ENCODE measurements at places on chromosomes 12 and 14.
A peak's percentile ranks its signal among the peaks of the same experiment; 100 is the strongest.

- no peak for DNase-seq
These were observed 78.2 kb downstream of the EPS8 start for GRCh38 chr12:15710860-15711510.

DNA sequence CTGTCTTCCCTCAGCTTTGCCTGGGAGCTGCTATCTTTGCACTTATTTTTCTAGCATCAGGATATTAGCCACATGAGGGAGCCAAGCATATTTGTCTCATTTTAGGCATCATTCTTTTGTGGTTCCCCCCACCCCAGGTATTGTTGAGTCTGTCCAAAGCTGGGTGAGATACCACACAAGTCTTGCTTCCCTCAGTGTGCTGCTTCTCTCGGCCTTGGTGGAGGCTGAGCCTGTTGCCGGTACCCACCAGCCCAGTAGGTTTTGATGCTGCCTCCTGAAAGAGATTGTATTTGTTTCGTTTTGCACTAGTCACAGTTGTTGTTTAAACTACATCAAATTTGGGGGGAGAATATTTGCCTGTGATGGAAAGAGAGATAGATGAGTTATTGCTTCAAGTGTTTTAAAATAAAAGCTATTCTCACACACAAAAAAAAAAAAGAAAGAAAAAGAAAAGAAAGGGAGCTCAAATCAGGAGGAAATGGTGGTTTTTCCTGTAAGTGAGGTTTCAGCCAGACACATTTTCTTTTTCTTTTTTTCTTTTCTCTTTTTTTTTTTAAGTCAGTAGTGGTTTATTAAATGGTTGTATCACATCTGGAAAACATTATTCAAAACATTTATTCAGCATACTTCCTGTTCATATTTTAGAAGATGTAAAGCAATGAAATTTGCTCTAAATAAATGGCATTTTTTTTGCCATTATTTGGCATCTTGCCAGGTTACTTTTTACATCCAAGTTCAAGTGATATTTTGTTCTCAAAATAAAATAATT, 58.5 kb downstream of the SLC4A8 start:
- DNase-seq: no peak

GRCh38 chr12:105600911-105601545, 270.5 kb downstream of the C12orf75 start:
- DNase-seq: no peak

DNA sequence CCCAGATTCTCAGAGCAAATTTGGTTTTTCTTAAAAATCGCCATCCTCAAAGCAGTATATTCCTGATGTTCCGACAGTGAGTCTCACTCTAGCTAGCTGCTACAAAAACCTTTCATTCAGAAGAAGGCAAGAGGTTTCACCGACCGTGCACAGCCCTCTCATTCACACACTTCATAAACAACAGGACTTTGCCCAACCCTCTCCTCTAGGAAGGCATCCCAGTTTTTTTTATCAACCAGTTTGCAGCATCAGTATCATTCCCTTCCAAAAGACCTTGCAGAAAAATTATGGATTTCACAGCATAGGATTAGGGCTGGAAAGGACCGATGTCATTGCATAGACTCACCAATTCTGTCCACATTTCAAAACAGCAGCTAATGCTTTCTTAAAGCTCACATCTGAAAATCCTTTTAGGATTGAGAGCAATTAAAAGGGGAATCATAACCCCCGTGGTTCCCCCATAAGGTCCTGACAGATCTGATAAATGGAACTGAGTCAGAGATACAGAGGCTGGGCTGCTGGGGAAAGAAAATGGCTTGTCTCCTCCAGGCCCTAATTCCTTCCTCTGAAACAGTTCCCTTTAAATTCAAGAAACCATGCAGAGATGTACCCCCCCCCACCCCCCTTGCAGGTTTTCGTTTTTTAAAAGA, 597 bp downstream of the SVOP start:
- no peak for DNase-seq

GRCh38 chr14:44803239-44803905, 158.4 kb downstream of the KLHL28 start:
- no peak for DNase-seq

DNA sequence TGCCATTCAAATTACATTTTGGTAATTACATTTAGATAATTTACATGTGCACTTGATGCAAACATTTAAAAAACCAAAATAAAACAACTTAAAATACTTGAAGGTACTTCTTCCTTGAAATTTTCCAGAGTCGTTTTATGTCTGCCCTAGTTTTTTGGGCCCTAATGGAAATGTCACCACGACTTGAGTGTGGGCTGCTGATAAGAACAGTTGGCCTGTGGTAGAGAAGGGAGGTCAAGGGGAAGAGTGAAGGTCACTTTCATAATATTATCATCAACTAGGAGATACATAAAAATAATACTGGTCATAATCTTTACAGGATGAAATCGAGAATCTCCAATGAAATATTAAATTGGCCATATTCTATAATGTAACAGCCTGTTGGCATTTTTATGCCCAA, 23.1 kb downstream of the ZDHHC17 start:
- DNase-seq: no peak

GRCh38 chr14:95530473-95531276, 4.2 kb upstream of the GLRX5 start:
- DNase-seq: no peak

DNA sequence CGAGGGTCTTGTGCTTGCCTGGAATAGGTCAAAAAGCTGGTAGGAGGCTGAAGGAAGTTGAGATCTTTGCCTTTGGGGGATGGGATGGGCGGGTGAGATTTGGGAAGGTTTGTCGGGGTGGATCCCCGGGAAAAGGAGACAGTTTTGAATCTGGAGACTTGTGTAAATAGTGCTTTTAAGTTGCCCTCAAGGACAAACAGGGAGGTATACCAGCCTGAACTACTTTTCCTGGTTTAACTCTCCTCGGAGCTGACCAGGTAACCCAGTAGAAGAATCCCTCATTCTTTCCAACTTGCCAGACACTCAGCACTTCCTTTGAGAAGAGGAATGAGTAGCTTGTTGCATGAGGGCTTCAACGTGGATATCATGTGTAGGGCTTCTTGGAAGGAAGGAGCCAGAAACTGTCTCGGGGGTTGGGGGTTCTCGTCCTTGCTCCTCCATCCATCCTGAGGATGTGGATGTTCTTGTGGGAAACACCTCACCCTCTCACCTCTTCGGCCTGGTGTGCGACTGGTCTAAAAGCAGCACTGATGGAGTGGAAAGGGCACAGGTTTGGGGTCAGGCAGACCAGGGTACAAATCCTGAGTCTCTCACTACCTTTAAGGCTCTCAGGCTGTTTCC, 1.9 kb downstream of the TEAD4 start:
- DNase-seq: no peak

DNA sequence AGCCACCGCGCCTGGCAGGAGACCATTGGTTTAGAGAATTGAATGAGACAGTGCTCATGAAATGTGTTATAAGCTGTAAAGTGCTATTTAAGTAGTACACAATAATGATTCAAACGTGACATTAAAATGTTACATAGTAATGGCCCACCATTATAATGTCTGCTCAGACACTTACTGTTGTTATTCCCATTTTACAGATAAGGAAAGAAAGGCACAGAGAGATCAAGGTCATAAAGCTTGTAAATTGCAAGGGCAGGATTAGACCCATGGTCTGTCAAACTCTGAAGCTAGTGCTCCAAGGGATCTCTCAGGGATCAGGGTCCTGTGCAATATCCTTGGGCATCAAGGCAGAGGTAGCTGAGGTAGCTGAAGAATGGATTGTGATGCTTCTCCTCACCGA, 6.2 kb downstream of the ACSM4 start:
- DNase-seq: no peak

- peak; percentile 52 for DNase-seq
These were observed 9.8 kb downstream of the CPNE6 start for GRCh38 chr14:24080888-24081738.

DNA sequence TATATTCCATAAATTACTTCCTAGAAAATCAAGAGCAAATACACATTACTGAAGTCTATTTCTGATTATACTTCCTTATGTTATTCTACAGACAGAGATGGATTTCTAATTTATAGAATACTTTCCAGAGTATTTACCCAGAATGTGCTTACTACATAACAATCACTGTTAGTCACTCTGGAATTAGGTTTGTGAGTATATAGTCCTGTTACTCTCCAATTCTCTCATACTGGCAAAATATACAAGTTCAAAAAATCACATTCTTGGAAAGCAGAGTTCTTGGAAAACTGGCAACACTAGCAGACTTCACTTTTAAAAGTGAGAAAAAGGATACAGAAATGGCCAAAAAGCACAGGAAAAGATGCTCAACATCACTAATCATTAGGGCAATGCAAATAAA, 7.3 kb downstream of the PPP2R5E start:
- no peak for DNase-seq

- DNase-seq: no peak
These were observed 311.7 kb upstream of the RTL1 start for GRCh38 chr14:101215266-101215665.

- DNase-seq: no peak
These were observed 83.8 kb downstream of the SLC38A1 start for GRCh38 chr12:46184798-46185595.

DNA sequence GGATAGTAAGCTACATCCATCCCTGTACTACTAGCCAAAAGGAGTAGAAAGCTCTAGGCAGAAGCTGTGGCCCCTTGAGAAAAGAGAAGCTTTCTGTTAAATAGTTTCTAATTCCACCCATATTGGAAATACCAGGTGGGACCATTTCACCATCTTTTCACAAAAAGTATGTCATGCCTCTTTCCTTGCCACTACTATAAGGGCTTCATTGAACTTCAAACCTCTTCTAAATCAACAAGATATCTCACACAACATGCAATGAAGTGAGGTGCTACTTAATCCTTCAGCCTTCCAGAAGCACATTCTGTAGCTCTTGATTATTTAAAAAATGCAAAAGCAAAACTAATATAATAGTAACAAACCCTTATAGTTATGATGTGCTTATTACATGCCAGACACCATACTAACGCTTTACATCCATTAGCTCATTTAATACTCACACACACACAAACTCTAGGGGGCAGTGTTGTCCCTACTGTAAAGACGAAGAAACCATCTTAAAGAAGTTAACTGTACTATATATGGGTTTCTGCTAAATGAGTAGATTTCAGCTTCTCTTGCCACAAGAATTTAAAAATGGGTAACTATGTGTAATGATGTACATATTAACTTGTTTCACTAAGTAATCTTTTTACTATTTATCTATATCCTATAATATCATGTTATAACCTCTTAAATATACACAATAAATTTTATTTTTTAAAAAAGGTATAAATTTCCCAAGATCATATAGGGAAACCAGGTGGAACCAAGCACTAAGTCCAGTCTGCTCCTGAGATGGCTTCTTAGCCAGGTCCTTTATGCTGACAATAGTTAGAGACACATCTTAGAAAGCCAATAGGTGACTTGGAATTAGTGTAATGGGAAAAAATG, 124.4 kb downstream of the RPS29 start:
- DNase-seq: no peak

DNA sequence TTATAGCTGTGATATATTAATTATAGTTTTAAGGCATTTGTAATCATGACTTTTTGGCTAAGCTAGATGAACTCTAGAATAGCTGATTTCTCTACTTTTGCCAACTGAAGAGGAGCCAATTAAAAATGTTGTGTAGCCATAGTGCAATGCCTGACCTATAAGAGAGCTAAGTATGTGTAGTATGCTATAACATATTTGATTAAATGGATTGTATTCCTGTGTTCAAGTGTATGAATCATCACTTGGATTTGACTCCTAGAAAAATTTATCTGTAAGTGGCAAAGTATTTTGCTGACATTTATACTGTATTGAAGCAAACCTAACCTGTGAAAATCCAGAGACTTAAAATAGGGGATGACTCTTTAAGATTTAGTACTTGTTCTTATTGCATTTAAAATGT, 34.2 kb downstream of the PCNX4 start:
- DNase-seq: no peak

DNA sequence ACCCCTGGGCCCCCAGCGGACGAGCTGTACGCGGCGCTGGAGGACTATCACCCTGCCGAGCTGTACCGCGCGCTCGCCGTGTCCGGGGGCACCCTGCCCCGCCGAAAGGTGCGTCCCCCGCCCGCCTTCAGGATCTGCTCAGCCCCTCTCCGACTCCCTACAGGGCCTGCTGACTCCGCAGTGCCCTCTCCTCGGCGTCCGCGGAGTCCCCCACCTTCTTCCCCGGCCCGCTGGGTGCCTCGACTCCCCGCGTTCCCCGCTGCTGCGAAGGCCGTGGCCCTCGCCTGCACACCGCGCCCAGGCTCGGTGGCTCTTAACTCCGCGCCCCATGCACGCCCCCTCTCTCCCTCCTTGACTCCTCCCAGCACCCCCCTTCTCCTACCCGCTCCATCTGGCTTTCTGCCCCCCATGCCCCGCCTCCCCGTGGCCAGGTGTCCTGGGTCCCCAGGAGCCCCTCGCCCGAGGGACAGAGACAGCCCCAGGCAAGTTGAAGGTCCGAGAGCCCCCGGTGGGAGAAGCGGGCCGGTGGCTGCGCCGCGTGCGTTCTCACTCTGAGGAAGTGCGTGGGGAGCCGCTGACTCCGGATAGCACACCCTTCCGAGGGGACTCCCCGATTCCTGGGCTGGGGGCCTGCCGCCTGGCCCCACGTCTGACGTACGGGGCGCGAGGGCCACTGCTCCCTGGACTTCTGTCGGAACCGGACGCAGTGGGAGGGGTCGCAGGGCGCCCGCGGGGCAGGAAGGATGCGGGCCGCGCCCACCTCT, 594 bp downstream of the TAMALIN start:
- peak; percentile 35 for DNase-seq

- no peak for DNase-seq
These were observed 19.7 kb downstream of the SYNE3 start for GRCh38 chr14:95496690-95497259.

DNA sequence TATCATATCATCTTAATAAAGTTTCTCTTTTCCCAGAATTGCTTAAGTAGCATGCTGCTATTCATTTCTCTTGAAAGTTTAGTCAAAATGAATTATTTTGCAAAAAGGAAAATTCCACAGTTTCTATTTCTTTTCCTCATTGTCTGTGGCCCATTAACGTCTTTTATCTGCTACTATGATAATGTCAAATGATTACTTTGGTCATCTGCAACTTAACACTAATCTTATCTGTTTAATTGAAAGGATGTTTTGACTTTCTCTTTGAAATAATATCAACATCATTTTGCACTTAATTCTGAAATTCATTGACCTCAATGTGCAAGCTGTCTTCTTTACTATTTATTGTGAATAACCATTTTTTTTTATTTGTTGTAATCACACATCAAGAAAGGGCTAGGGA, 146.5 kb upstream of the SLCO1C1 start:
- no peak for DNase-seq

GRCh38 chr14:95025218-95025617, 132.1 kb downstream of the DICER1 start:
- DNase-seq: no peak

Data from activated T-helper 1 cell treated with Interleukin-2 at 50 U/mL for 16 hours (primary cell).